ENCODE measurements at places on chromosomes 7 and 10.

- DNase-seq = no peak
These were observed 519.6 kb downstream of the PTPRN2 start for GRCh38 chr7:158067931-158068482.

DNA sequence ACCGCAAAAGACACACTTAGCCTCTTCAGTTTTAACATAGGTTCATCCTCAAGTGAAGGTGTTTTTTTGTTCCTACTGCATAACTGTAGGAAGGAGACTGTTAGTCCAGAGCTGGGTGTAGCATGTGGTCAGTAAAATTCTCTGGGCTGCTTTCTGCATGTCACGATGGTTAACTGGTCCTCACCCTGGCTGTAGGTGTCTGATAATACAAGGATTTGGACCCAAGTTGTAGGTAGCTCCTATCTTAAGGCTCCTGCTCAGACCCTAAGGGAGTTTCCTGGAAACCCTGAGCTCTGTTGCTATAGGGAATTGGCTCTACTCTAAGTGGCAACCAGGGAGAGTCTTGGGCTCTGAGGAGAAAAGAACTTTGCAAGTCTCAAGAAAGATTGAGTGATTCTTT, 112.9 kb downstream of the SAMD9 start:
- DNase-seq = no peak

GRCh38 chr10:75730847-75731246, 299.4 kb downstream of the LRMDA start:
- no peak for DNase-seq

GRCh38 chr10:96025566-96025965, 17.8 kb upstream of the CCNJ start:
- DNase-seq = no peak

DNA sequence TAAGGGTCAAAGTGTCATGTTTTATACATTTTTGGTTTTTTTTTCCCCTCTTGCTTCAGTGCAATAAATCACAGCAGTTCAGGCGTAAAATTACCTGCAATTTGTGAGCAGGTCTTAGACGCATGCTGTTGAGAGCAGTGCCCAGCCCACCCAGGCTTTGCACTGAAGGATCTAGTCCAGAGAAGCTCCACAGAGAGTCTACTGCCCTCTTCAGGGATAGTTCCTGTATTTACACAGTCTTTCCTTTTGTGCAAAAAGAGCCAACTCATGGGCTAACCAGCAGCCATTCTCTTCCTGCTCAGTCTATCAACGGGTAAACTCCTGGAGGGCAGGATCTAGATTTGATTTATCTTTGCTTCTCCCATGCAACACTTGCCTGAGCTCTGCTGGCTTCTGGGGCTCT, 82.2 kb upstream of the NAMPT start:
- DNase-seq = peak; percentile 28

GRCh38 chr7:139711991-139712743, 65.6 kb downstream of the HIPK2 start:
- DNase-seq = no peak

DNA sequence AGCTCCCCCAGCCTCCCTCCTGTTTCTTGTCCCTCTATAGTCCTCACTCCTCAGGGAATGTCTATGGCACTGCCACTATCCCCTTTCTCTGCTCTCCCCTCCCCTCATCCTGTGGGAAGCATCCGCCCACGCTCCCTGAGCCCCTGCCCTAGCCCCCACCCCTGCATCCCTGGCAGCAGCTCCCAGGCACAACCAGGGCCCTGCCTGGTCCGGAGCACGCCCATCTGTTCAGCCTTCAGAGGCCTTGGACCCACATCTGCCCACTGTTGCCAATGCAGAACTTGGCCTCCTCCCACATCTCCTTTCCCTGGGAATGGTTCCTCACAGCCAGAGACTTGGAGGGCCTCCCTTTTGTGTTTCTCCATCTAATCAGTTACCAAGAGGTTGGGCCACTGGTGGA, 20.4 kb upstream of the TBRG4 start:
- DNase-seq = no peak

GRCh38 chr10:132520177-132520811, 17.3 kb upstream of the INPP5A start:
- DNase-seq = peak; percentile 76

GRCh38 chr10:60848126-60848525, 69.8 kb downstream of the CDK1 start:
- no peak for DNase-seq

- peak; percentile 59 for DNase-seq
These were observed 595.0 kb downstream of the ARL4A start for GRCh38 chr7:13282377-13282980.

DNA sequence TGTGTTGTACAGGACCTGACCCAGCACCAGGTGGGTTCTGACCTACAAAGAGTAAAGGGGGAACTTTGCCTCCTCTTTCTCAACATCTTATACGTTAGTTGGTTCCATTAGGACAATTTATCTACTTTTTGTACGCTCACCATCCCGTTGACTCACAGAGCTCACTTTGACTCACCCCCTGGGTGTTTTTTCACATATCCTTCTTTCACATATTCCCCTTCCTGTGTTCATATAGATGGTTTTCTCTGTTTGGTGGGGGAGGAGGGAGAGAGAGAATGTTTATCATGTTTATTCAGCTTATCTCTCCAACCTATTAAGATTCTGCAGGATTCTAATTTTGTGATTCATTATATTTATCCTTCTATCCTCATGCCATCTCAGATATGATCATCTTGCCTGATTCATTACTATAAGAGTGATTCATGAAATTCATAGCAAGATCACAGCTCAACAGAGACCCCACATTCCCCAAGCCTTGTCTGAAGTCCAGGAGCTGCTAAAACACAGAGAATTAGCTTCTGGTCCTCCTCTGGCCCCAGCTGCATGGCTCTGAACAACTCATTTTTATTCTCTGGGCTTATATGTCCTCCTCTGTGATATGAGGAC, 37.2 kb downstream of the PRSS2 start:
- DNase-seq = no peak

DNA sequence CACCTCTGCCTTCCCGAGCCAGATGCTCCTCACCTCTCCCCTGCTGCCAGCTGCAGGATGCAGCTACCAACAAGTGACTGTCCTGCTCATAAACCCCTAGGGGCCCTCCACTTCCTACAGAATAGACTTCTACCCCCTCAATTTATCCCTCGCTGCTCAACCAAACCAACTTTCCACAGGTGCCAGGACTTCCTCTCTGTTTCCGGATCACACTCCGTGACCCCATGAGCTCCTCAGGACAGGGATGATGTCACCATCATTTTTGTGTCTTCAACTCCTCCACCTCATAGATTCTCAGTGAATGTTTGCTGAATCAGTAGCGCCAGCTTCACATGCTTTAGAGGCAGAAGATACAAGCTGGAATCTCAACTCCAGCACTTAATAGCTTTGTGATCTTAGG, 25.8 kb upstream of the ADRB1 start:
- peak; percentile 11 for DNase-seq

- DNase-seq = no peak
These were observed 54.1 kb upstream of the NCAPG2 start for GRCh38 chr7:158758586-158759244.

GRCh38 chr7:139619367-139619657, 95.8 kb downstream of the CLEC2L start:
- peak; percentile 66 for DNase-seq

DNA sequence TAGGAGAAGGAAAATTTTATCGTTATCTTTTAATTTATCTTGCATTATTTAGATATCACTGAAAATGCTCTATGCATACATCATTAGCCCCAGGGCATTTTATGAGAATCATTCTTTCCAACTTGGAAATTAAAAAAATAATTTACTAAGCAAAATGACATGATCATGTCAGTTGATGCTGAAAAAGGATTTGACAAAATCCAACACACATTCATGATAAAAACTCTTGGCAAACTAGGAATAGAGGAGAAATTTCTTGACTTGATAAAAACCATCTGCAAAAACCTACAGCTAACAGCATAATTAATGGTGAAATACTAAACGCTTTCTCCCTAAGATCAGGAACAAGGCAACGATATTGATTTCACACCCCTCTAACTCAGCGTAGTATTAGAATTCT, 40.2 kb upstream of the RSU1 start:
- DNase-seq = no peak

- DNase-seq = no peak
These were observed 195.0 kb downstream of the HGF start for GRCh38 chr7:81574723-81575326.

GRCh38 chr10:29130190-29130673, 158.6 kb upstream of the LYZL1 start:
- peak; percentile 17 for DNase-seq

DNA sequence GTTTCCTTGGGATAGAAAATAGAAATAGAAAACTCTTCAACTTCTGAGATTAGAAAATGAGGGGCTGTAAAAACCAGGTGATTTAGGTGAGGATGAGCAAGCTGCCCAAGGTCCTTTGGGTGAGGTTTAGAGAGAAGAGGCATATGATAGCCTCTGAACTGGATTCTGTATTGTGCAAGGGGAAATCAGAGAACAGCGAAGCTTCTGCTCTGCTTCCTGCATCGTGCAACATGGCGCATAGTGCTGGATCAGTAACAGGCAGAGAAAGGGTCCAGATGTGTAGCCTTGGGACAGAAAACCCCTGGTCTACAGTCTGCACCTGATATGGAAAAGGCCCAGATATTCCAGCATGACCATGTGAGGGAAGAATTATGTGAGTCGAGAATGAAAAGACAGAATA, 121.7 kb downstream of the MBL2 start:
- DNase-seq = no peak

DNA sequence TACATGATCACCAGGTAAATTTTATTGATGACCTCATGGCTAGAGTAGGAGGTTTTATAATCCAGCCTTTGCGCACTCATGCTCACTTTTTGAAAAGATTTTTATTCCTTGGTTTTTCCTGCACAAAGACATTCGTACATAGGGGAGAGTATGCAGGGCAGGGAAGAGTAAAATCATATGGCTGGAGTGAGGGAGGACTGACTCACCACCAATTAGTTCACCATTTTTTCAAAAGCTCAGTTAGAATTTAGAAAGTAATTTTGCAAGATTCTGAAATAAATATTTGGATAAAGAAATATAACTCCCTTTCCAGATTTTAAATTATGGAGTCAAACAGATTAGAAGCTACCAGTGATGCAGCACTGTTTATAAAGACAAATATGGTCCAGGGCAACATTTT, 111.9 kb downstream of the SEMA3D start:
- no peak for DNase-seq

GRCh38 chr7:155097338-155097737, 27.2 kb downstream of the HTR5A start:
- no peak for DNase-seq

- peak; percentile 56 for DNase-seq
These were observed 76.9 kb upstream of the KMT2C start for GRCh38 chr7:152512706-152513105.

DNA sequence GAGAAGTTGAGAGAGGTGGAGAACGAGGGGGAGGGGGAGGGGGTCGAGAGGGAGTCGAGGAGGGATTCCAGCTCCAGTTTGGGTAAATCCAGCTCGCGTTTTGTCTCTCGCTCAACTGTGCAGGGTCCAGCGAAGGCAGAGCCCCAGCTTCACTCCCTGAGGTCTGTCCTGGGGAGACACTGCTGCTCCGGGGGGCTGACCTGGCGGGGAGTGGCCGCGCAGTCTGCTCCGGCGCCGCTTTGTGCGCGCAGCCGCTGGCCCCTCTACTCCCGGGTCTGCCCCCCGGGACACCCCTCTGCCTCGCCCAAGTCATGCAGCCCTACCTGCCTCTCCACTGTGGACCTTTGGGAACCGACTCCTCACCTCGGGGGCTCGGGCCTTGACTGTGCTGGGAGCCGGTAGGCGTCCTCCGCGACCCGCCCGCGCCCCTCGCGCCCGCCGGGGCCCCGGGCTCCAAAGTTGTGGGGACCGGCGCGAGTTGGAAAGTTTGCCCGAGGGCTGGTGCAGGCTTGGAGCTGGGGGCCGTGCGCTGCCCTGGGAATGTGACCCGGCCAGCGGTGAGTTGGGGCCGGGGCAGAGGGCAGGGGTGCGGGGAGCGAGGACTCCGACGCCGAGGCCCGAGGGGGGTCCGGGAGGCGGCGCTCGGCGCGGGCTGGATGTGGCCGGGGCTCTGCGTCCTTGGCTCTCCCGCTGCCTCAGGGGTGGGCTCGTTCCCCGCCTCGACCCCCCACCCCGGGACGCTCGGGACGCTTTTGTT, at the start of gene TET1:
TET1 (plus strand) TSS at position 152 of the 757 bp plus-strand sequence. CDS start 12,002 bp downstream, outside the sequence.
- DNase-seq = peak; percentile 13

- no peak for DNase-seq
These were observed 1.8 kb downstream of the CPXM2 start for GRCh38 chr10:123889821-123890220.

DNA sequence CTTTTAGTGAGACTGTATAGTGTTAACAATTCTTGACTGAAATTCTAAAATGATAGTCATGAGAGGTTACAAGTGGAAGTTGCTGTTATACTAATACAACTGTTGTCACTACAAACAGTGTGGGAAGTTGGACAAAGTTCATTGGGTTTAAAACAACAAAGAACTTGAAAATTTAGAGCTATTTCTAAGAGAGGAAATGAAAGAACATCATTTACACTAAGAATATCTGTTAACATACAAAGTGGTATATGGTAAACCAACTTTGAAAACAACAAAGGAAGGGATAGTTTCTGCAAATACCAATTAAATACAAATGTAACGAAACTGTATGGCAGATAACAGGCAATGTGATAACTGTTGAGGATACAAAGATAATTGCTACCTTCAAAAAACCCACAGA, 11.6 kb downstream of the MTPN start:
- peak; percentile 59 for DNase-seq

GRCh38 chr10:79399223-79399831, 46.1 kb downstream of the ZCCHC24 start:
- peak; percentile 76 for DNase-seq

GRCh38 chr10:49308881-49309280, 9.9 kb downstream of the C10orf71 start:
- no peak for DNase-seq

DNA sequence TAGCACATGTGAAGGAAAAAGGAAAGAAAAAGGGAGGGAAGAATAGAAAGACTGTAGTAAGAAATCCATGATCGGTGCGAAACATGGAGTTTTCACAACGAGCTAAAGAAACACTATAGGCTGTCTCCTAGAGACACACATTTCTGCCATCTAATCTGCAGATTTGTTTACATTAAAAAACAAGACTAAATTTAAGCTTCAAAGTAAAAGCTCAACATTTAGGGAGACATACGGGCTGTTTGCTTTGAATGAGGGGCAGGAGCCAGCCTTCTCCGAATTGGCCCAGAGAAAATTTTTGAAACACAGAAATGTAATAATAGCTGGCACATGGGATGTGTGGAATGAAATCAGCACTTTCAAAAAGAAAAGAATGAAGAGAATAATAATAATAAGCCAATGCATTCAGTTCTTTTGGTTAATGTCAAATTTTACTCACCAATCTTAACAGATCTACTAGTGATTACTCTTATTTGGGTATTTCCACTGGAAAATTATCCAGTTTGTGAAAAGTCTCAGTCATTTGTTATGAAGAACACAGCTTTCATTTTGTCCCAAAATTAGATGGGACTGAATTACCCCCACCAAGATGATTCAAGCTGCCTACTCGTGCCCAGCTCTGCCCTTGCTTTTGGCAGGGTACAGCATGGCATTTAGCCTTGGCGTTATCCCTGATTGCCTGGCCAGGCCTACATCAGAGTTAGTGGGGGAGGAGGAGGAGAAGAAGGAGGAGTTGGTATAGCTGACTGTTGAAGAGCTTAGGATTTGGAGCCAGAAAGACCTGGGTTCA, 47.1 kb downstream of the MTURN start:
- DNase-seq = no peak

- DNase-seq = no peak
These were observed 39.8 kb upstream of the C10orf67 start for GRCh38 chr10:23384364-23384763.

- no peak for DNase-seq
These were observed 50.1 kb downstream of the TNS3 start for GRCh38 chr7:47531584-47532492.

- DNase-seq = no peak
These were observed 25.9 kb downstream of the TBXAS1 start for GRCh38 chr7:139854803-139855497.

GRCh38 chr7:47956220-47956619, 8.0 kb upstream of the PKD1L1 start:
- DNase-seq = no peak
